ENCODE measurements at places on chromosomes 16 and 17.
A peak's percentile ranks its signal among the peaks of the same experiment; 100 is the strongest.

GRCh38 chr17:28865946-28866752 is 11.3 kb downstream of the ERAL1 start:
- DNase-seq = peak; percentile 33

DNA sequence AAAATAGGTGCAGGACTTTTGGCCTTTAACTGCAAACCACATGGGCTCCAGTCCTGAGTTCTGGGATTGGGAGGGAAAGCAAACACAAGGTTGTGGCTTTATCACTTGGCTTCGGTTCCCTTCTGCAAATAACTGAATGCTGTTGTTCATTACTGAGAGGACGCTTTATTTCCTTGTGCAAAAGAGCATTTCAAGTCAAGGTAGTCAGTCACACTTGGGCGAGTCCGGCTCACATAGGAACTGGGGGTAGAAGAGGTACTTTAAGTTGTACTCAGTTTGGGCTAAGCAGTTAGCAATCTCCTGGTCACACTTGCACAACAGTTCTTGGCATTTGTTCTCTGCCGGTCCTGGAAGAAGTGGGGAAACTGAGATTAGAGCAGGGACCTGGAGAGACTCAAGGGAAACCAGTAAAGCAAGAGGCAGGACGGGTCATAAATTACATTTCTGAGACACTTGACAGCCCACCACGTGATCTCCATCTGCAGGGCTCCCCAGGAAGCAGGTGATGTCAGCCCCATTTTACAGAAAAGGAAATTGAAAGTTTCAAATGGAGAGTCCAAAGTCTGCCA is 21.6 kb downstream of the PLA2G10 start:
- no peak for DNase-seq

GRCh38 chr16:48269011-48269410 is 21.7 kb upstream of the ABCC11 start:
- no peak for DNase-seq

DNA sequence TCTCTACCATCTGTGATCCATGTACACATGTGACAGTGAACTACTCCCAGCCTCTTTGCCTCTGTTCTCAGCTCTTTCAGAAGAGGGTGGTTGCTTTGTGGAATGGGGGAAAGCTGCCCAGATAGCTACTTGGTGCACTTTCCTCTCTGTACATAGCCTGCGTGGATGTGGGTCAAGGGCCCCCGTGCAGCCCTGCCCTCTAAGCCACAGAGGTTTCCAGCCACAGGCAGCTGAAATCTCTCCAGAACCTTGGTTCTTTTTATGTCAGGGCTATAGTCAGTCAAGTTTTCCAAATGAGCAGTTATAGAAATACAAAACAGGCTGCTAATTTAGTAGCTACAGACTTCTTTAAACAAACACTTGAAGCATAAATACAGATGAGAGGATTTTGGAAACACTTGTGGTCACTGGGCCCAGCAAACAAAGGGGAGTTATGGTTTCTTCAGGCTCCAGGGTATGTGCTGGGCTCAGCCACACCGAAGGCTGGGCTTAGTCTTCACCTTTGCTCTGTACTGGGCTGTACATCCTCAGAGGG is 199.7 kb upstream of the ASIC2 start:
- DNase-seq = no peak

GRCh38 chr17:71934520-71934919 is 186.3 kb upstream of the SOX9 start:
- DNase-seq = no peak

DNA sequence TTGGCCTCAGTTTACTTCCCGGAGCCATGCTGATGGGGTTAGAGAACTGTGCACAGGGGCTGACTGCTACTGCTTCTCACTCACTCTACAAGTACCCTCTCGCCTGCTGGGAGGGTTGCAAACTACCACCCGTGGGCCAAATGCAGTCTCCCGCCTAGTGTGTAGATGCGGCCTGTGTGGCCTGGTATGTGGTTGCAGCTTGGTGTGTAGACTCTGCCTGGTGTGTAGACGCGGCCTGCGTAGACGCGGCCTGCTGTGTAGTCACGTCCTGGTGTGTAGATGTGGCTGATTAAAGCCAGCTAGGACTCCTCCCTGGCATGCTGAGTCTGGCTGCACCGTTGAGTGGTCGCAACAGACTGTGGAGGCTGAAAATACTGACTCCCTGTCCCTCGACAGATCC is 7.3 kb downstream of the CANT1 start:
- DNase-seq = no peak

GRCh38 chr16:560204-560700 is at the start of gene PRR35:
PRR35 (plus strand) TSS chr16:560394; CDS start chr16:563295, 2,901 bp downstream.
- DNase-seq = no peak

DNA sequence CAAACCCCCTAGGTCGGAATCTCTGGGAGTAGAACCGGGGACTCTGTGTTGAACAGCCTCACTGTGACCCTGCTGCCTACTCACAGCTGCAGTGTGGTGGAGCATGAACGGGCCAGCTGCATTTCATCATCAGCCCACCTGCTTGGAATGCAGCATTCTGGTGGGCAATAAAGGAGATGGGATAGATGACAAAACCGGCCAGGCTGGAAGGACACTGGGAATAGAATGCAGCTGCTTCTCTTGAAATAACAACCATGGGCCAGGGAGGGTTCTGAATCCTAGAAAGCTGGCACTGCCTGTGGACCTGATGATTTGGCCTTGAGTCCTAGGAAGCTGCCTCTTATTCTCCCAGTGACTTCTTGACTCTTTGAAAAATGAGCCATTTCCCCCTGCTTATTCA is 23.5 kb downstream of the CFAP97D1 start:
- DNase-seq = no peak

GRCh38 chr17:74543891-74544760 is 1.8 kb downstream of the CD300C start:
- no peak for DNase-seq

GRCh38 chr16:66927918-66928649 is 2.7 kb upstream of the RRAD start:
- peak; percentile 36 for DNase-seq

- no peak for DNase-seq
Measured at GRCh38 chr16:53018834-53019416, 33.8 kb downstream of the CHD9NB start.

- DNase-seq = peak; percentile 95
Measured at GRCh38 chr17:38869526-38870258, at the start of gene LASP1. LASP1 (plus strand) TSS chr17:38870058; CDS start chr17:38870190, 132 bp downstream.

- DNase-seq = no peak
Measured at GRCh38 chr17:62700964-62701705, 73.7 kb downstream of the MRC2 start.

DNA sequence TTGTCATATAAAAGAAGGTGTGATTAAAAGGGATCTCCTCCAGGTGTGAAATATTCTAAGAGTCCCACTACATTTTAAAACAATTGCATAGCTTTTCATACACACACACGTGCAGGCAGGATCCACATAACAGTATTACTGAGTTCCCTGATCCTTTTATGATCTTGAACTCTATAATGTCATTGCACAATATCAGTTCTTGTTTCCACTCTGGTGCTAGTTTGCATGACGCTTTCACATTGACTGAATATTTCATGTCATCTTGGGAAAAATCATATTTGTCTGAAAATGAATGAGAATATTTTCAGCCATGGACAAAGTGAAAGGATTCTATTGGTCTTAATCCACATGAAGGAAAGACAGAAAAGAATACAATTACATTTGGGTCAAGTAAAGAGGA is 703.8 kb downstream of the CDH8 start:
- no peak for DNase-seq

- no peak for DNase-seq
Measured at GRCh38 chr17:73404246-73404645, 92.4 kb upstream of the CDC42EP4 start.

Measured in AG20443 (cell line).